ENCODE measurements at places on chromosomes 6 and 20.

DNA sequence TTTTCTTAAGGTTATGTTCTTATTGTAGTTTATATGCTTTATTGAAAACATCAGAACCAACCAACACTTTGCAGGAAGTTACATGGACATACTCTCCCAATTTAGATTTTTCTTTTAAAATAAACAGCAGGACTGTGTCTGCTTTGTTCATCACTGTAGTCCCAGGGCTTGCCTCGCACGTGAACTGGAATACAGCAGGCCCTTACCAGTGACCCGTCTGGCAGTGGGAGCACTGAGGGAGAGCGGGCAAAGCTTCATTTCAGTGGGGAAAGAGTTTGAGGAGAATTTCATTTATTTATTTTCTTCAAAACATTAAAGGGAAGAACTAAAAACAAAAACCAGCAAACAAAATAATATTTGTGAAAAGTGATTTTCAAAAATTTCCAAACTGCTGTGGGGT lies 230.8 kb downstream of the PAX1 start:
- no peak for DNase-seq

DNA sequence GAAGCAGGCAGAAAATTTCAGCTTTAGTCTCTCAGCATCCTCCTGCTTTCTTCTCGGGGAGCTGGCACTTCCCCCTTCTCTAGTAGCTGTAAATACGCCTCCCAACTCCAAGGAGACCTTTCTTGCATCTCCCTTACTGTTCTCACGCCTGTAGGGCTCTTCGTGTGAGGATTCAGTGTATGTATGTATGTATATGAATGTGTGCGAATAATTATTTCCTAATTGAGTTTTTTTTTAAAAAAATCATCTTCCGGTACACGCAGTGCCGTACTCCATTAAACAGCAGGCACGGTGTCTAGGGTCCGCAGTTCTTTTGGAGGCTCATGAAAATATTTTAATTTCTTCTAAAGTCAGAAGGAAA lies 85.4 kb downstream of the HFE start:
- DNase-seq, result no peak

- DNase-seq, result no peak
Observed at GRCh38 chr6:18317850-18318249, 53.5 kb upstream of the DEK start.

DNA sequence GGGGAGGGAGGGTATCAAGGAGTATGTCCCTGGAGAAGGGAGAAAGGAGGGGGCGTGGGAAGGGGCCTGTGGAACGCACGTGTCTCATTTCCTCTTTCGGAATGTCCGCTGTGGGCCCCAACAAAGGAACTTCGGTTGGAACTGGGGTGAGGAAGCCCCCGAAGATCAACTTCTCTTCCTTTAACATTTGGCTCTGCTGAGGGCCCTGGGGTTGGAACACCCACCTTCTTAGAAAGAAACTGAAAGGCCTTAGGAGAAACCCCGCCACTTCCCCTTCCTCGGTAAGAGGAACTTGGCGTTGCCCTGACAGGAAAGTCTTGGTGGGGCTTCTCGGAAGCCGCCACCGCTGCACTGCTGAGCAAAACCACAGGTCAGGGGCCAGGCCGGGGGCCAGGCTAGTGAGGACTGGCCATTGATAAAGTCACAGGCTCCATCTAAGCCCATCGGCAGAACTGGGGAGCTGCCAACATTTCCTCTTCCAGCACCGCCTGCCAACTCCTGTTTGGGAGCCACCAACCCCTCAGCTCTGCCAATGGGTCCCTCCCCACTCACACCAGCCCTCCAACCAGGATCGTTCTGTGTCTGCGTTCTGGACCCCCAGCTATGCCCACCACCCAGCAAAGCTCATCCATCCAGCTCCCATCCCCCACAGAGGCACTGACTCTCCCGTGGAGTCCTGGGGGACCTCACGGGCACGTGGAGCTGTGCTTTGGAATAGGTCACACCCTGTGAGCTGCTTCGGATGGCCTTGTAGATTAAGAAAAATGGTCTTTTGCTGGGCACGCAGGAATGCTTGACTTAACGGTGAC lies 44.8 kb downstream of the FGD2 start:
- peak; percentile 52 for DNase-seq

GRCh38 chr20:19828232-19828631 lies 70.2 kb downstream of the RIN2 start:
- DNase-seq, result no peak

DNA sequence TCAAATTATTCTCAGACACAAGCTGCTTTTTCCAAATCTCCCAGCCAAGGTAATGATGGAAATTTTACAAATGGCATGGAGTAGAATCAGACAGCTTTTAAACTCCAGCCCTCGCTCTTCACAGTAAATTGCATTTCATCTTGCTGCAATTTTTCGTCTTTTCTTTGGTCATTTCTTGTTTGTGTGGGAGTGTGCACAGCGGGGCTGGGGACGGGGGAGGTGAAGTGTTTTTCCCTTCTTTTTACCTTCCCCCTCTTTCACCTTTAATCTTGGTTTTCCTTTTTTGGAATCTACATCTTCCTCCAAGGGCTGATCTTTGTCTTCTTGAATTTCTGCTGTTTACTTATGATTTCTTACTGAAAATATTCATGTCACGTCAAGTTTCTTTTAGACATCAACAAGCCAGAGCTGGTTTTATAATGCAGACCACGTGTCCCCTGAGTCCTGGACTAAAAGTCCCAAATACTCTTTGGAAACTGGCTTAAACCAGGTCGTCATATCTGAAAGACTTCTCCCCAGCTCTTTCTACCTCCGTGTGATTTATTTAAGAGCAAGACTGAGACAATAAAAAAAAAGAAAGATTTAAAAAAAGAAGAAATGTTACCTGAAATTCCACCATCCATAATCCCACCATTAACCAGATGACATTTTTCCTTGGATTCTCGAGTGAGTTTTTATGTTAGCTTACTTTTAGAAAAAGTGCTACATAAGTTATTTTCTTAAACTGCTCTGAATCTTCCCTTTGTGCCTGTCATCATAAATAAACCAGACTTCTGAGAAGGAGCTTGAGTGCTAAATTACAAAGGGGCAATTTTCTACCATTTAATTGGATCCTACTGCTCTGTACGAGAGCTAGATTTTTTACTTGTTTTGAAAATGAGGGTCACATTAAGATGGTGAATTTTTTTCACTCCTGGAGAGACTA lies 52.0 kb downstream of the MAP3K5 start:
- no peak for DNase-seq

DNA sequence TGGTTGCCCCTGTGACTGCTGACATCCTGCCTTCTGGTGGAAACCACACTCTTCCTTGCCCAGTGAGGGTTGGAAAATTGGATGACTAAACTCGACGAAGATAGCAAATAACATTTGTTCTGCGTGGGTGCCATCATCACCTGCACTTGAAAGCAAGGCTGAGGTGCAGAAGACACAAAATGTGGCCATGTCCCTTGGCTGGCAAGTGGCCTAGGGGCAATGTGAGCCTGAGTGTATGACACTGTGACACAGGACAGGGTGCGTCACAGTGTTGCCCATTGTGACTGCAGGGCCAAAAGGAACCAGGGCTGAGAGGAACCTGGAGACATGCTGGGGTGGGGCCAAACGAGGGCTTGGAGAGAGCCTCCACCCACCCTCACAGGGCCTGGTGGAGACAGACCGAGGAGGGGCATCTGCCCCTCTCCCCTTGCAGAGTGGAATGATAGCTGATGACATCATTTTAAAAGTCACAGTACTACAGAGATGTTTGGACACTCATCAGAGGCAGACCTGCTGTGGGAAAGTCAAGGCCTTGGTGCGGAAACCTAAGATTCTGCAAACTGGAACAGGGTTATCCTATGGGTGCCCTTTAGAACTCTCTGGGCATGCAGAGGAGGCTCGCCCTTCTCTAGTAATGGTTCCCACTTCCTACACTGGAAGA lies 12.8 kb upstream of the HLA-F start:
- DNase-seq, result no peak

GRCh38 chr6:74044417-74045096 lies 348.6 kb downstream of the CD109 start:
- DNase-seq, result no peak

DNA sequence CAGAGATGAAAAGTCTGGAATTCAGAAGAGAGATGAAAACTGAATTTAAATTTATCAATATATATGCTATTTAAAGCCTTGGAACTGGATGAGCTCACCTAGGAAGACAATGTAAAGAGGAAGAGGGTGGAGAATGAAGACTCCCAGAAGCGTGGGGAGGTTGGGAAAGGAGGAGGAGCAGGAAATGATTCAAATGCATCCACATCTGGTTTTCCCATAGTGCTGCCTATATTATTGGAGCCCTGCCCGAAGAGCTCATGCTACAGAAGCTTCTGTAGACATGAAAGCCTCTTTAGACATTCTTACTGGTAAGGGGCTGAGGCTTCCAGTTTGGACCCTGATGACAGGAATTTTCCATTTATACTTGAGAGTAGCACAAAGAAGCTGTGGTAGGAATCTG lies 19.2 kb downstream of the PDE7B start:
- no peak for DNase-seq

DNA sequence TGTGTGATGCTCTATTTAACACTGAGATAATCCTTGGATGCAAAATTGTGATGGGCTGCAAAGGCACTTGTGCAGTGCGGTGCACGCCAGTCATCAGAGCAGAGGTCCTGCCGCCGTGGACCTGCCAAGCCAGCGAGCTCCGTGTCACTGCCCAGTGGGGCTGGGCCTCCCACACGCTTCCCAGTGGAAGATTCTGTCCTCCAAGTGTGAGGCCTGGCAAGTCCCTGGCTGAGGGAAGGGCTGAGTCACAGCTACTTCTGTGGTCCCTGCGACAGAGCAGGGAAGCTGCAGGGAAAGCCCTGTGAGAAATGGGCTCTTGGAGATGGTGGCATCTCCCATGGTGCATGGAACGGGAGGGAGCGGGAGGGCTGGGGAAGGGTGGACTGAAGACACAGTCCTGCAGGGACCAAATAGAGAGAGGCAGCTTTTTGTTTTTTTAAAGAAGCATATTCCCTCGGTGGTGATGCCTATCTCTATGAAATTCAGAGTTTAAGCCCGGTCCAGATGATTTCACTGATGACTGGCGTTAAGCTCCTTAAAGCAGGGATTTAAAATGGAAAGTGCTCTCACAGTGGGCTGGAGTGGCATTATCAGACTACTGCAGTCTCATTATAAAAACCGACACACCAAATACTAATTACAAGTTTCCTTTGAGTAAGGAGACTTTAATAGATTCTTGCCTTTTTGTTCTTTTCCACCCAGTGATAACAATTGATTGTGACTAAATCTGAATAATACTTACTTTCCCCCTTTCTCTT lies 413.7 kb downstream of the QKI start:
- no peak for DNase-seq

DNA sequence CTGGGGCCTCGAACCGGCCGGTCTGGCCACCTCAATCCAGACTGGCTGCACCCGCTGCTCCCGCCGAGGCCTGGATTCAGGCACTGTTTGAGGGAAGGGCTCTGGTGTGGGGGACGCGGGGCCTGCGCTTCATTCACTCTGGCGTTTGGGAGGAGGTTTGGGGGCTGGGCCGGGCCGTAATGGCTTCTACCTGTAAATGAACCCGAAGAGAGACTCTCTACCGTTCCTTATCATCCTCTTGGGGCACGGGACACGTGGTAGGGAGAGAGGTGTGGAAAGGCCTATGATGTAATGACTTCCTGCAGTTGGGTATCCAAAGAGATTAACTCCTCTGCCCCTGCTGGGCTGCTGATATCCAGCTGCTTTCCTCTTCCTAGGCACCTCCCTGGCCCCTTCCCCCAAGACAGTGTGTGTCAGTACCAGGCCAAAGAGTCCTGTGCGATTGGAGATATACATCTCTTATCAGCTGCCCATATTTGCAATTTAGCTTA lies 1.8 kb downstream of the FOXO3 start:
- DNase-seq, result no peak

- no peak for DNase-seq
Observed at GRCh38 chr6:87481931-87482330, 9.2 kb downstream of the SLC35A1 start.

GRCh38 chr6:32668226-32668747 lies 1.8 kb upstream of the HLA-DQB1 start:
- peak; percentile 51 for DNase-seq

GRCh38 chr6:128508588-128509296 lies 11.7 kb downstream of the PTPRK start:
- no peak for DNase-seq

GRCh38 chr20:61846741-61847419 lies 218.8 kb downstream of the TAF4 start:
- no peak for DNase-seq

DNA sequence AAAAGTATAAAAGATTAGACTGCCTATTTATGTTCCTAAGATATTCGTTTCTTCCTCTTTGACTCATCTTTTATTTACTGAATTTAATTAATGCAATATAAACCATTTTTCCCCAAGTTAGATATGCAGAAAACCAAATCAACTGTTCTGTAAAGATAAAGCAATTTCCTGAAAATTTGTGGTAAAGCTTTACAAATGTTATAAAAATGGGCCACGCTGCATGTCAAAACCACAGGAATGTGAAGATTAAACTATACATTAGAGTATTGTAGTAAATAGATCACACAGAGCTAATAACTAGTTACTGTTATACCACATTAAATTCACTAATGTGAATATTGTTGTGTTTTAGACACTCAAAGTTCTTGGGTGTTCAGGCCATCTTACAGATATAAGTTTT lies 83.4 kb downstream of the OPN5 start:
- DNase-seq, result no peak

DNA sequence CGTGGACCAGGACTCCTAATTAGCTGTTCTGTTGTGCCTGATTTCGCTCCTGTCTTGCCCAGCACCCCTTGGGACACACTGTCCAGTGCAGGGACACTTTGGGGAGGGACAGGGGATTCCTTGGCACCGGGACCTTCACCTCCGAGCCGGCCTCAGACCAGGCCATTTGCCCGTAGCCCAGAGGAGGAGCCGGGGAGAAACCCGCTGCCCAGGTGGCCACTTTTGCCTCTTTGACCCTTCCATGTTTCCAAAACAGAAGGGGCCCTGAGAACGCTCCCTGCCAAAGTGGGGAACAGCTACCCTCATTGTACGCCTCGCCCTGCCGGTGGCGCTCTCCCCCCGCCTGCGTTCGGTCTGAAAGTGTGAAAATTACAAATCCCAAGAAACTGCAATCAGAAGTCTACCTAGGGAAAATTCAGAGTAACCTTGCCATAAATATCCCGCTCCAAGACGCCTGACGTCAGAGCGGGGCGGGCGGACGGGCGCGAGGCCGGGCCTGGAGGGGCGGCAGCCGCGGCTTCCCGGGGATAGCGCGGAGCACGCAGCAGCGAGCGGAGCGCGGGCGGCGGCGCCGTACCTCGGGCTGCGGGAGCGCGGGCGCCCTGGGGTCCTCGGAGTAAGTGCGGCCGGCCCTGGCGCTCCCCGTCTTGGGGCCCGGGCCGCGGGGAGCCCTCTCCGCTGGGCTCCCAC lies at the start of gene DAAM2:
TSS of gene DAAM2 (plus strand) at position 527 of the 690 bp plus-strand sequence. CDS start 63,927 bp downstream, outside the sequence.
- no peak for DNase-seq

DNA sequence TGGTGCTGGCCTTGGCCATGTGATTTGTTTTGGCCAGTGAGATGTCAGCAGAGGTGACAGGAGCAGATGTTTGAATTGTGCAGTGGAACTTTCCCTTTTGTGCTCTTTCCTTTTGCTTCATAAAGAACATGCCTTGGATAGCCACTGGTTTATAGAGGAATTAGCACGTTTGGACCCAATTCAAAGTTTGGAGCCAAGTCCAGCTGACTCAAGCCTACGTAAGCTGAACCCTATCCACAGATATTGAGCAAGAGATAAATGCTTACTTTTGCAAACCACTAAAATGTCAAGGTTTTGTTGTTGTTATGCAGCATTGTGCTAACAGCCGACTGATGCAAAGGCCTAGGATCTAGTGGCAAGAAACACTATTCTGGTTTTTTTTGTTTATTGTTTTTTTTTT lies 230.9 kb upstream of the CITED2 start:
- DNase-seq, result no peak

GRCh38 chr6:32110632-32111031 lies 1.5 kb upstream of the TNXB start:
- DNase-seq, result no peak
